Testis (tissue), 5 donors: ENCODE measurements at places on chromosomes 1 and 21. TPM values are rescaled to one million over a fixed set of nuclear protein-coding genes. Genes with fewer than 3 reads are reported as not detected.
A peak's percentile ranks its signal among the peaks of the same experiment; 100 is the strongest.

EDARADD gene
- total RNA-seq = 3.2 TPM

DENND4B gene
- 54.5 TPM for total RNA-seq

HSD3B1 gene
- total RNA-seq = not detected

LRRN2 gene
- total RNA-seq = 27.4 TPM

RAB7B gene
- 8.4 TPM for total RNA-seq

ELAPOR1 gene
- 31.2 TPM for total RNA-seq

PLA2G2D gene
- total RNA-seq = 0.16 TPM

AMY1B gene
- total RNA-seq = not detected

ATP1A2 gene
- 14.2 TPM for total RNA-seq

TSSK3 gene
- total RNA-seq = 72.9 TPM

DNA sequence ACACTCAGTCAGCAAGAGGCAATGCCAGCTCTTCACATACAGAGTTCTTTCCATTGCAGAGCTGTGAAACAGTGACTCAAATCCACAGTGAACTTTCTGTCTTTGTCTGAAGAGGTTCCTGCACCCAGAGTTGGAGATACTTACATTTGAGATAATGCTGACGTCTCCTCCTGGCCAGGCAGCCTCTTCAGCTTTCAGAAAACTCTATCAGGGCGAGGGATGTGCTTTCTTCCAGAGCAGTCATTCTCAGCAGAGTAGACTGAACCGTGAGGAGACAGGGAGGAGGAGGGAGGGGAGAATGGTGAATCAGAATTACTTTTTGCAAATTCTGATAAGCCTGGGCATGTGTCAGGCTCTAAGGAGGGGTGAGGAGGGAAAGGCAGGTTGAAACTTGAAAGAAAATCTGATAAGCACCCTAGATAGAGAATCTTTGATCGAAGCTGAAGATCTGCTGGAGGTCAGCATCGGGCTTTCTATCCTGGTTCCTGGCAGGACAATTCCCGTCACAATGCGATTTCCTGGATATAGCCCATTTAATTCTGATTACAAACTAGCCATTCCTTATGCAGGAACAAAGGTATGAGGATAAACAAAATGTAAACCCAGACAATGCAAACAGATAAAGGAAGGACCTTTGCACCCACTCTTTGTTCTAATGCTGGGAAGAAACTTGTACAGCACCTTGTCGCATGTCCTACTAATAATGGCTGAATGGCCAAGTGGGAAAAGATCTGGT is 18.9 kb upstream of the NID1 start:
- DNase-seq = peak; percentile 72

- no peak for DNase-seq
Measured at GRCh38 chr1:198291924-198292323, 135.1 kb downstream of the NEK7 start.

DNA sequence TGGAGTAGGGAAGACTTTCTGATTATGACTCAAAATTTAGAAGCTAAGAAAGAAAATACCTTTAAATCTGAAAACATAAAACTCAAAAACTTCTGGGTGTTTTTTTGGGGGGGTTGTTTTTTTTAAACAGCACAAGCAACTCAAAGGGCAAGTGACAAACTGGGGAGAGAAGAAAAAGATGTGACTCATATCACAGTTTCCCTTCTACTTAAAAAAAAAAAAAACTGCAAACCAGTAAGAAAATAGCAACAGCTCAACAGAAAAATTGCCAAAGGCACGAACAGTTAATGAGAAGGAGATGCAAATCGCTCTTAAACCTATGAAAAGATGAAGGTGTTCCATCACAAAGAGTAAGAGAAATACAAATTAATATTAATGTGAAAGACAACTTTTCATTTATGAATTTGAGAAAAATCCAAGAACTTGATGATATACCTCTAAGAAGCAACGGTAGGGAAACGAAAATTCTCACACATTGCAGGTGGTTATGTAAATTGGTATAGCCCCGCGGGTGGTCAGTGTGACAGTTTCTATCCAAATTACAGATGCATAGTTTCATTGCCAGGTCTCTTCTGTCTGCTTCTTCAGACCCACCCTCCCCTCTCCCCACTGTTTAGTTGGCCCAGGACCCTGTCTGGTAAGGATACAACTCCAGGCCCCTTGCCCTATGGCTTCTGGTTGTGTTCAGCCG is 9.0 kb downstream of the IFNAR2 start:
- DNase-seq = no peak

DNA sequence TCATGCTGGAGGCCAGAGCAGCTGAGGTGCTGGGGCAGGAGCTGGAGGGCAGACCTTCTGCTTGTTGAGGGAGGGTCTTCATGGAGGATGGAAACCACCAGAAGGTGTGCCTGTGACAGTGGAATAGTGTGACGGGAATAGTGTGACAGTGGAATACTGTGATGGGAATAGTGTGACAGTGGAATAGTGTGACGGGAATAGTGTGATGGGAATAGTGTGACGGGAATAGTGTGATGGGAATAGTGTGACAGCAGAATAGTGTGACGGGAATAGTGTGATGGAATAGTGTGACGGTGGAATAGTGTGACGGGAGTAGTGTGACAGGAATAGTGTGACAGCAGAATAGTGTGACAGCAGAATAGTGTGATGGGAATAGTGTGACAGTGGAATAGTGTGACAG is 325.1 kb downstream of the HHAT start:
- no peak for DNase-seq

- DNase-seq = no peak
Measured at GRCh38 chr1:204468206-204468605, 26.4 kb downstream of the PIK3C2B start.

DNA sequence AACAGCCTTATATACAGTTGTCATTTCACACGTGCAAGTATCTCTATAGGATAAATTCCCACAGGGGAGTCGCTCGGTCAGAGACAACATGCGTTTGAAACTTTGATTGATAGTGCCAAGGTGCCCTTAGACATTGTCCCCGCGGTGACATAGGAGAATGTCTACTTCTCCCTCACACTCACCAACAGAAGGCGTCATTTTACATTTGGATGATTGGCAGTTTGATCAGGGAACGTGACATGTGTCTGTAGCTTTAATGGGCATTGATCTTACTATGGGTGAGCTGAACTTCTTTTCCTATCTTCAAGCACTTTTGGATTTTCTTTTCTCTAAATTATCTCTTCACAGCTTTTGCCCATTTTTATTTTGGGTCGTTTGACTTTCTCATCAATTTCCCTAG is 42.6 kb upstream of the PAX7 start:
- no peak for DNase-seq

DNA sequence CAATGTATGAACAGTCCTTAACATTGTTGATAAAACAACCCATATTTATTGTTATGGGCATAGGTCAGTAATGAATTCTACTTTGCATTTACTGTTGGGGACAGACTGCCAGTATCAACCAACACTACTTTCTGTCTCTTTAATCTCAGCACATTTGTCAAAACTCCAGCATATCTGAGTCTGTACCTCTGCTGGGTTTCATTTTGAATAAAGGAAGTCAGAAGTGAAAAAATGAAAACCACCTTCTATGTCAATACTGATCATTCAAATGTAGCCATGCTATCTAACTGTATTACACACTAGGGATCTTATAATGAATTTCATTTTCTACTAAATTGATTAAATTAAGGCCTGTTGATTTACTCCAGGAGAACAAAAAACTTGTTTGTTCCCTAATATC is 24.2 kb upstream of the CXADR start:
- DNase-seq = no peak

GRCh38 chr1:245016700-245017099 is 138.1 kb upstream of the KIF26B start:
- DNase-seq = no peak

GRCh38 chr1:184219414-184219813 is 167.4 kb upstream of the C1orf21 start:
- DNase-seq = no peak

- no peak for DNase-seq
Measured at GRCh38 chr1:11142618-11143391, 43.1 kb upstream of the EXOSC10 start.

GRCh38 chr1:192575499-192576189 is at the start of gene RGS1:
RGS1 (plus strand) TSS chr1:192575773; CDS start chr1:192575793, 20 bp downstream.
- DNase-seq = peak; percentile 41

GRCh38 chr1:97192872-97193572 is 471.4 kb downstream of the PTBP2 start:
- DNase-seq = no peak

- peak; percentile 78 for DNase-seq
Measured at GRCh38 chr1:44036409-44037139, 5.3 kb upstream of the SLC6A9 start.

DNA sequence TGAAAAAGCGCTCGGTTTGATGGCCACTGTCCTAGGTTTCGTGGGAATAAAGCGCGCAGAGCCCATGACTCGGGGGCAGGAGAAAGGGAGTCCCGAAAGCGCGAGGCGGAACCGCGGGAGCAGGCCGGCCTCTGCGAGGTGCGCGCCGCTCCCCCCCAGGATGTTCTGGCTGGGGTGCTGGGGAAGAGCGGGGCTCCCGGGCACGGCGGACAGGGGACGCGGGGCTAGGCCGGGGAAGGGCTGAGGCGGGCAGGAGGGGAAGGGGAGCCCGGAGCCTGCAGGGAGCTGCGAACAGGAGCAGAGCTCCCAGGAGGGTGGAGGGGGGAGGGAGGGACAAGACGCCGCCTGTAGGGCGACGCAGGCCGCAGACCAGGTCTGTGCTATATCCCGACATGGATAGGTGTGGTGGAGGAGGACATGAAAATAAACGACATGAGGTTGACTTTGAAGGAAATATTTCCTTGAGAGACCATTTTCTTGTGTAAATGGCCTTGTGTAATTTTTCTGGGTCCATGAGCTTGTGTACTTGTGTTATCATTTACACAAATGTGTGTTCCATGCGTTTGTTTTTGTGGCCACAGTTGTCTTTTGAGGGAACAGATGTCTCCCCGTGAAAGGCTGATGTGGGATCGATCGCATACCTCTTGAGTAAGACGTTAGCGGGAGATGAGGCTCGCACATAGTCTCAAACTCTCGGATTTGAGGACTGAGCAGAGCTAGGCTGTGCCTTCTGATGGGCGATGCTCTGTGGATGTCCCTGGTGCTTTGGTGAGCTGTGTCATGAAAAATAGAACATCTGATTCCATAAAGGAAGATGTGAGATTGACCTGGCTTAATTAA is 1.3 kb downstream of the PCNT start:
- DNase-seq = peak; percentile 53

DNA sequence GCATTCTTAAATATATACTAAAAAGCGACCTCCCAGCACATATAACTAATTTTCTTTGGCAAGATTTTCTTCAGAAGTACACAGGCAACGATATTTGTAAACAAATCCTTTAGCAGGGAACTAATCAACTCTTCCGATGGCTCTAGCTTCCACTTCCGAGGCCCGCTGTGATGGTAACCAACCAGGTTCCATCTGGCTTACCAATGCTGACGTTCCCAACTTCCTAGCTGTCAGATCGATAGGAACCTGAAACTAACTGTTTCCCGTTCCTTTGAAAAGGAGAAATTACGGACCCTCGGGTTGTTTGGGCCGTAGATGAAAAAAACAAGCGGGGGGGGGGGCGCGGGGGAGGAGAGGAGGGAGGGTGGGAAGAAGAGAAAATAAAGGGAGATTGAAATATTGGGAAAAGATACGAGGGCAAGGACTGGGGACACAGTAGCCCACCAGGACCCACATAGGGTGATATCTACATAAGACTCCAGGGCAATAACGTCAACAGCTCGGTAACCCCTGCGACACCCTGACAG is 513 bp downstream of the GTF2B start:
- peak; percentile 40 for DNase-seq

DNA sequence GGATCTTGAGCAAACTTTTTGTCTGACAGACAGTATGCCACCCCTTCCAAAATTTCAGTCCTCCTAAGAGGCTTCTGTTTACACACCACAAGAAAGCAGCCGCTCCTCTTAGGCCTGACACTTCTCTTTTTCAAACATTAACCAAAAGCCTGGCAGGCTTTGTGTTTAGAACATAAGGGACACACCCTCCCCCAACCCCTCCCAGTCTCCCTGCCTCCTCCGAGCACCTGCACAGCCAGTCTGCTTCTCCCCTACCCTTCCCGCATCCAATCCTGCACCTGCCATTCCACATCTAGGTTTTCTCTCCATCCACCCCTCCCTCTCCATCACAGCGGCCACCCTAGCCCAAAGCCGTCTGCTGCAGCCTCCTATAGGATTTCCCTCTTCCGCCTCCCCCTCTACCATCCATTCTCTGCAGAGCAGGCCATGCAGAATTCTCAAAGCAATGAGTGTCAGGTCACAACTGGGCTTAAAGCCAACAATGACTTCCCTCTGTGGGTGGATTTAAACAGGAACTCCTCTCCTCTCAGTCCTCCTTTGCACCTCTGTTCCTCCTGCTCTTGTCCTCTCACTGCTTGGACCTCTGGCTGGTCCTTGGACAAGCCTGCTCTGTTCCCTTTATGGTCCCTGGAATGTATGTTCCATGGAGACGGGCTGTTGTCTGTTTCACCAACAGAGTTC is 478.2 kb downstream of the NPHP4 start:
- DNase-seq = no peak

GRCh38 chr1:47692196-47692595 is 254.4 kb downstream of the FOXD2 start:
- DNase-seq = peak; percentile 7

- no peak for DNase-seq
Measured at GRCh38 chr1:9481048-9481447, 58.2 kb upstream of the SLC25A33 start.

- no peak for DNase-seq
Measured at GRCh38 chr1:216643176-216643575, 80.1 kb downstream of the ESRRG start.

GRCh38 chr1:48007047-48007446 is 9.9 kb upstream of the TRABD2B start:
- DNase-seq = peak; percentile 73

DNA sequence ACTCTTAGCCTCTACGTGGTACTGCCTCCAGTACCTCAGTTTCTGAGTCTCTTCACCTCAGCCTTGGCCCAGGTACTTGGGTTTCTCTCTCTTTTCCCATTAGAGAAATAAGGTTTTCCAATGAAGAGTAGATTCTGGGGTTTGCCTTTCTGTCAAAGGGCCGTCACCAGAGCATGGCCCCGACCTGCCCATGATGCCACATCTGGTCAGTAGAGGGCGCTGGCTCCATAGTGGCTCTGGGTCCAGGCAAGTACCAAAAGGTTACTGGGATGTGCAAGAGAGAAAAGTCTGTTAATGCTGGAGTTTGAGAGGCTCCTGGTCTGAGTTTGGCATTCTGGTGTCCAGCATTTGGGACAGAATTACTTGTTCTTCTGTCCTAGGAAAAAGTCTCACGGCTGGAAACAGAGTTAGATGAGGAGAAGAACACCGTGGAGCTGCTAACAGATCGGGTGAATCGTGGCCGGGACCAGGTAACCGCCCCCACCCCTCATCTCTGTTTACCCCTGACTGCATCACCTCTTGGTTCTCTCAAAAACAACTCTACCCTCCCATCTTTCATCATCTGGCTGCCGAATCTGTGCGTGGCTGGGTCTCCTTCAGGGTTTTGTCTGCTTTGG is 5.3 kb upstream of the TUFT1 start:
- peak; percentile 90 for DNase-seq

DNA sequence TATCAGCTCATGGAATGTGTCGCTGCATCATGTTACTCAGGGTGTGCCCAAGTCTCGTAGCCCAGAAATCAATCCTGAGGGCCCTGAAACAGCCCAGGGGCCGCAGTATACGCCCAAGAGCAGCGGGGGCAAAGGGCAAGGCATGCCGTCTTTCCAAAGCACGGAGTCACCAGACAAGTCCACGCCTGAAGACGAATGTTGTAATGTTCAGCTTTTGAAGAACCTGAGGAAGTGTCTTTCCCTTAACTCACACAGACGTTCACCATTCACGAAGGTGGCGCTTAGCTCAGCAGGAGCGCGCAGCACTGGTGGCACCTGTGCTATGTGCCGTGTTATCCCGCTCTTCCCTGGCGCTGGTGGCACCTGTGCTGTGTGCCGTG is 18.8 kb upstream of the PWP2 start:
- peak; percentile 6 for DNase-seq
